ENCODE measurements at places on chromosomes 6 and 20. TPM values are rescaled to one million over a fixed set of nuclear protein-coding genes. Genes with fewer than 3 reads are reported as not detected.

Gene CCN6
- total RNA-seq, result not detected

DNA sequence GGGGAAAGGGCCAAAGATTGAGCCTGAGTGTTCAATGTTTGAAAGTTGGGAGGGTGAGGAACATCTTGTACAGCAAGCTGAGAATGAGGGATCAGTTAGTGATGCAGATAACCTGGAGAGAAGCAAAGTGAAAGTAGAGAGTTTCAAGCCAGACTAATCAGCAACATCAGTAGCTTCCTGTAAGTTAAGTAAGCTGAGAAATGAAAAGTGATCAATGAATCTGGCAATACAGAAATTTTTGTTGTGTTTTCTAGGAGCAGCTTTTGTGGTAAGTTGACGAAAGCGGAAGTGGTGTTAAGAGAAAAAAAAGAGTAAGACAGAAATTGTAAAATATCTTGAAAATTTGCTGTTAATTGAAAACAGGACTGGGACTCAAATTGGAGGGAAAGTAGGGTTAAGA lies 855.5 kb upstream of the MAP3K7 start:
- no peaks in the 10 kb centered on the region for H3K36me3 ChIP-seq
- H3K4me3 ChIP-seq, result no peak overlapping the region
- no peak overlapping the region for H3K27ac ChIP-seq
- H3K4me1 ChIP-seq, result no peaks in the 10 kb centered on the region

- H3K27me3 ChIP-seq, result peaks cover 32% of the 10 kb centered on the region
- H3K27ac ChIP-seq, result no peak overlapping the region
- no peak for DNase-seq
- no peak overlapping the region for H3K4me3 ChIP-seq
Measured at GRCh38 chr6:160435935-160436334, 87.8 kb downstream of the SLC22A3 start.

DNA sequence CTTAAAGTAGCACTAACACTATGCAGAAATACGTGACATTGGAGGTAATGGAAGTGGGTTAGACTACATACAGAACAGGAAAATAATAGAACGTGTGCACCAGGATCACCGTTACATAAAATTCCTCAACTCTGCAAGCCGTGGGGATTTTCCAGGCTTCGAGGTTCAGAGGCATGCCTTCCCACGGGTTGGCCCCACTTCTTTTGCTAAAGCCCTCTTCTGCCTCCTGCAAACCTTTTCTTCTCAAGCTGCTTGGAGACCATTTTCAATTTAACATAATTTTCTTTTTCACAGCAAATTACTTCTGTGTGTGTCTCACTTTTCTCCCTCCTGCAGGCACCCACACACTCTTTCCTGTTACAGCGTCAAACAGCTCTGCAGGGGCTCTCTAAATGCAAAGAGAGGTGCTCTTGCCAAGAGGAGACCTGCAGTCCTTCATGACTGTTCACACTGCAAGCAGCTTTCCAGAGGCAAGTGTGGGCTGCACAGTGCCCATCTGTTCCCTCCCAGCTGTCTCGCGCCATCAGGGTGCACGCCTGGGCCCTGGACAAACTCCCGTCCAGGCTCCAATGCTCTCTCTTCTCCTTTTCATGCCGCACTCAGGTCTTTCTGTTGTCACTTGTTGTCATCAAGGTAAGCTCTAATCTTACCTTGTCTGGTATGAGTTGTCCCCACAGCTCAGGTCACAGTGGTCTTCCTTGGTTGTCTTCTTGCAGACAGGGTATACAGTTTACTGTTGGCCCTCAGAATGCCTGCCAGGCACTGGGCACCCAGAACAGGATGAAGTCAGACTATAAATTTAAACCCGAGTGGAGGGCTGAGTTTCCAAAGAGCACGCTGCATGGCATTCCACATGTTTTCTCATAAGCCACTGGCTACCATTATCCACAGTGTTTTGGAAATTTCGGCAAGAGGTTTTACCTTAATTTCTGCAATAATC lies 164.8 kb upstream of the GGTLC1 start:
- H3K36me3 ChIP-seq, result no peaks in the 10 kb centered on the region
- H3K27ac ChIP-seq, result no peak overlapping the region

DNA sequence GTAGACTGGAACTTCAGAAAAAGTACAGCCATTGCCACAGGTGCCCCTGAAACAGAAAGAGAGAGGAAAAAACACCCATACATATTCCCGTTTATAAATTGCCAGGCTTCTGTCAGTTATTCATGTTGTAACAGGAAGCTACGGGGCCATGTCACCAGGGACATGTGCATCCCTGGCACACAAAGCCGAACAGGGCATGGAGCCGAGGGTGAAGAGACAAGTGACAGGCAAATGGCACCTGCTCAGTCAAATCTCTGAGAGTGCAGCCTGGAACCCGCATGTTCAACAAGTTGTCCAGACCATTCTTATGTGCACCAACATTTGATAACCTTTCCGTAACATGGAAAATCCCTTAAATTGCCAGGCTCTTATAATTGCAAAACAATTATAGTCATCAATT lies 740.7 kb downstream of the KIF16B start:
- no peak for DNase-seq
- H3K27ac ChIP-seq, result no peak overlapping the region
- peaks cover 7% of the 10 kb centered on the region for H3K27me3 ChIP-seq
- H3K4me1 ChIP-seq, result peaks cover 2% of the 10 kb centered on the region
- no peaks in the 10 kb centered on the region for H3K36me3 ChIP-seq
- no peak overlapping the region for H3K4me3 ChIP-seq

Gene SLC22A2
- total RNA-seq, result not detected

- peaks cover 95% of the 10 kb centered on the region for H3K36me3 ChIP-seq
- no peak for DNase-seq
- no peaks in the 10 kb centered on the region for H3K27me3 ChIP-seq
- peaks cover 4% of the 10 kb centered on the region for H3K4me1 ChIP-seq
- H3K27ac ChIP-seq, result no peak overlapping the region
Measured at GRCh38 chr20:37226889-37227288, 34.7 kb downstream of the GHRH start.

GRCh38 chr20:23060629-23061028 lies 11.2 kb upstream of the THBD start:
- H3K27me3 ChIP-seq, result peaks cover 4% of the 10 kb centered on the region
- no peaks in the 10 kb centered on the region for H3K36me3 ChIP-seq
- H3K27ac ChIP-seq, result no peak overlapping the region
- no peaks in the 10 kb centered on the region for H3K4me1 ChIP-seq
- no peak overlapping the region for H3K4me3 ChIP-seq

Data from activated B cell treated with CpG ODN at 0.5 μM for 24 hours (primary cell).